RKO (cell line): ENCODE measurements at places on chromosomes 11 and 22.

DNA sequence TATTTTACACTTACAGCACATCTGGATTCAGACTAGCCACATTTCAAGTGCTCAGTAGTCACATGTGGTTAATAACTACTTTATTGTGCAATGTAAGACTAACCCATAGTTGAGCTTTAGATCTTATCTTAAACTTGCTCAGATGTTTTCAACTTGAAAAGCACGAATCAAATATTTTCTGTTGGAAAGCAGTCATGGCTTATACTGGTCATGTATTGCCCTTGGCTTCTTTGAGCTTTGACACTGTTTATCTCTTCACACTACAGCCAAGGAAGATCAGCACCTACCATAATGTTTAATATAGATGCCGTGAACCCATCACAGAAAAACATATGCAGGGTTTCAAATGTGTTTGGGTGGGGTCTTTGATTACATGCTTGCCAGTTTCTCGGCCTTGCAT, 4.4 kb downstream of the RBX1 start:
- DNase-seq, result no peak

DNA sequence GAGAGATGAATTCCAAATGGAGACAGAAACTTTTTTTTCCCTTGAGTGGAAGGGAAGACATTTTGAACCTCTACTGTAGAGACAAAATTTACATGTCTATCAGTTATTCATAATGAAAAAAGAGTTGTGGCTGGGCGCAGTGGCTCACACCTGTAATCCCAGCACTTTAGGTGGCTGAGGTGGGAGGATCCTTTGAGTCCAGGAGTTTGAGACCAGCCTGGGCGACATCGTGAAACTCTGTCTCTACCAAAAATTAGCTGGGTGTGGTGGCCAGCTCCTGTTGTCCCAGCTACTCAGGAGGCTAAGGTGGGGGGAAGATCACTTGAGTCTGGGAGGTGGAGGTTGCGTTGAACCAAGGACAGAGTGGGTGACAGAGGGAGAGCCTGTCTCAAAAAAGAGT, 4.1 kb downstream of the EED start:
- no peak for DNase-seq

- no peak for DNase-seq
These were observed 18.1 kb upstream of the FCHSD2 start for GRCh38 chr11:73160005-73160760.

- DNase-seq, result no peak
These were observed 176.9 kb downstream of the FAT3 start for GRCh38 chr11:92401520-92401919.

DNA sequence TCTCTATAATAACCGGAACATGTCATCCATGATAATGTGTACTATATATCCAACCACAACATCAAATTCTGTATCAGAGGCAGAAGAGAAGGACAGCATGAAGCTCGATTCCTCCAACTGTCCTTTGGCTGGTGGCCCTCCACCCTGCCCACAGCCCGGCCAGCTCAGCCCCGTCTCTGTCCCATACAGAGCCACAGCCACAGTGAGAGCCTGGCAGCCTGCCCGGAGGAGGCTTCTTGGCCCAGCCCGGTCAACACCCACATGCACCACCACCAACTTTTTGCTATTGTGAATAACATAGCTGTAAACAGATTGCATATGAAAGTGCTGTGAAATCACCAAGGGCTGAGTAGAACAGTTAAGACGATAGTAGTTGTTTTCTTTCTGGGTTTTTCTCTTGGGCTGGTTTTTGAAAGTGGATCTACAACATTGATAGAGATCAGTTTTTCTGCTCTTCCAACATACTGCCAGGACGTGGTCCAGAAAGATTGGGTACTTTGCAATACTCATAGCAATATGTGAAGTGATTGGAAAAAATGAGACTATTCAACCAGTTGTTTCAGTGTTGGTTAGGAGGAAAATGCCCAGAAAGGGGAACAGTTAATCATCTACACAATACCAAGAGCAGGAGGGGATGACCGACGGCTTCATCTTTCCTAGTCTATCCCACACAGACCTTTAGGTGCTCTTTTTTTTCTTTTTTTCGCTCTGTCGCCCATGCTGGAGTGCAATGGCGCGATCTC, 6.9 kb upstream of the TUBA8 start:
- no peak for DNase-seq

- peak; percentile 77 for DNase-seq
These were observed 24.4 kb downstream of the SREBF2 start for GRCh38 chr22:41857155-41857859.

GRCh38 chr11:8948886-8949285, 6.1 kb upstream of the ASCL3 start:
- DNase-seq, result no peak

DNA sequence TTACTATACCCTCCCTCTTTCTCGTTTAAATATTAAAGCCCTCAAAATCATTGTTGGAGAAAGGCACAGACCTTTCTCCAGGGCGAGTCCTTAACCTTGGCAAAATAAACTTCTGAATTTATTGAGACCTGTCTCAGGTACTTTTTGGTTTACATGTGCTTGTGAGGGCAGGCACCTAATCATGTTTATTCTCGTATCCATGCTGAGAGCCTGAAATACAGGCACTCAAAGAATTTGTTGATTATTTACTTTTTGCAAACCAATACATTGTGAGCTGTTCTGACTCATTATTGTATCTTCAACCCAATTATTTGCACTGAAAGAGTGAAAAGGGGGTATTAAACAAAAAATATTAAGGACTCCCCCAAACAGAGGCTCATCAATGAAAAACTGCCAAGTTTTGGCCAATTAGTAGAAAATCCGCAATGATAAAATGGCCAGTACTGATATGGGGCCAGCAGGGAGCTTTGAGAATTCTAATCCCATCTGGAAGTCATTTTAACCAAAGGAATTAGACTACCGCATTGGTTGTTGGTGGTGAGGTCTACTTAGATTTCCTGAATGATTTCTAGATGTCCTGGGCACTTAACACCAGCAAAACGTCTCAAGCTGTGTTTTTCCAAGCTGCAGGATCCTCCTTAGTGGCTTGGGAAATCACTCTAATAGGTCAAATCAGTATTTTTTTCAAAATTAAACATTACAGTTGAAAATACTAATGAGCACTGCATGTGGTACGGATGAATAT, 157.3 kb downstream of the SWAP70 start:
- DNase-seq, result no peak

DNA sequence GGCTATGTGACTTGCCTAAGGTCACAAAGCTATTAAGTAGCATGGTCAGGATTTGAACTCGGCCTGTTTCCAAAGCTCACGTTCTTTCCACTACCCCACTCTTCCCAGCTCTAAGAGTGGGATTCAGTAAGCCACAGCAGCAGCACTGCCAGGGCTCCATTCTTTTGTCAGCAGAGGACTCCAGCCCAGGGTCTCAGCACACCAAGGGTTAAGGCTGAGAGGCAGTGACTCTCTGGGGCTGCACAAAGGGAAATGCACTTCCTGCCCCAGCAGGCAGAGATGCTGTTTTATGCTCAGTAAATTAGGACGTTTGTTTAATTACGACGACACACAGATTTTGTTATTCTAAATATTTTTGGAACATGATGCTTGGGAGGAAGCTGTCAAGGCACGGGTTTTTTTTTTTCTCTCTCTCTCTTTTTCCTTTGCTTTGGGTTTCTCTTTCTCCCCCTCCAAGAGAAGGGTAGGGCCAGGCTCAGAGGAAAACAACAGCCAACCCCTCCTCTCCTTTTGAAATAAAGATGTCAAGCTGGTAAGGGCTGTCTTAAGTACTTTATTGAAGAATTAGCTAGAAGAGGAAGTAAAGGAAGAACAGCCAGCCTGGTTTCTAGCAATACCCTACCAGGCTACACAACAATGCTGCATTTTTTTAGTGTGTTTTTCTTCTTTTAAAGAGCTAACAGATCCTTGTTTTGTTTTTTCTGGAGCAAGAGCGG, 2.8 kb downstream of the MYH9 start:
- DNase-seq, result no peak

GRCh38 chr11:2314525-2315394, 12.9 kb downstream of the TSPAN32 start:
- no peak for DNase-seq

DNA sequence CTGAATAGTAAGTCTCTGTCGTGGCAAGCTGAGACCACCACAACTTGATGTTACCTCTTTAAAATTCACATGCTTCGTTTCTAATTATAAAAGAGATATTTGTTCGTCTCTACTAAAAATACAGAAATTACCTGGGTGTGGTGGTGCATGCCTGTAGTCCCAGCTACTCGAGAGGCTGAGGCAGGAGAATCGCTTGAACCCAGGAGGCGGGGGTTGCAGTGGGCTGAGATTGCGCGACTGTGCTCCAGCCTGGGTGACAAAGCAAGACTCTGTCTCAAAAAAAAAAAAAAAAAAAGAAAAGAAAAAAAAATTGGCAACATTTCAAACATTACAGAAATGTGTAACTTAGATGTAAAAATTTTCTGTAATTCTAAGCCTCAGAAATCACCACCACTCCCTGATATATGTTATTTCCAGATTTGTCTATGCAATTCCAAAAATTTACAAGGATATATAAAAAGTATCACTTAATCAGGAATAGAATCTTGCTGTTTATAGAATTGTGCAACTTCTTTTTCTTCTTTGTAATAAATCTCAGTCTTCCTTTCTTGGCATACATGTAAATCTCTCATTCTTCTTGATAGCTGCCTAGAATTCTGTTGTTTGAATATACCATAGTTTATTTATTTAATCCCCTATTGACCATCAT, 37.3 kb downstream of the C11orf96 start:
- DNase-seq, result no peak

DNA sequence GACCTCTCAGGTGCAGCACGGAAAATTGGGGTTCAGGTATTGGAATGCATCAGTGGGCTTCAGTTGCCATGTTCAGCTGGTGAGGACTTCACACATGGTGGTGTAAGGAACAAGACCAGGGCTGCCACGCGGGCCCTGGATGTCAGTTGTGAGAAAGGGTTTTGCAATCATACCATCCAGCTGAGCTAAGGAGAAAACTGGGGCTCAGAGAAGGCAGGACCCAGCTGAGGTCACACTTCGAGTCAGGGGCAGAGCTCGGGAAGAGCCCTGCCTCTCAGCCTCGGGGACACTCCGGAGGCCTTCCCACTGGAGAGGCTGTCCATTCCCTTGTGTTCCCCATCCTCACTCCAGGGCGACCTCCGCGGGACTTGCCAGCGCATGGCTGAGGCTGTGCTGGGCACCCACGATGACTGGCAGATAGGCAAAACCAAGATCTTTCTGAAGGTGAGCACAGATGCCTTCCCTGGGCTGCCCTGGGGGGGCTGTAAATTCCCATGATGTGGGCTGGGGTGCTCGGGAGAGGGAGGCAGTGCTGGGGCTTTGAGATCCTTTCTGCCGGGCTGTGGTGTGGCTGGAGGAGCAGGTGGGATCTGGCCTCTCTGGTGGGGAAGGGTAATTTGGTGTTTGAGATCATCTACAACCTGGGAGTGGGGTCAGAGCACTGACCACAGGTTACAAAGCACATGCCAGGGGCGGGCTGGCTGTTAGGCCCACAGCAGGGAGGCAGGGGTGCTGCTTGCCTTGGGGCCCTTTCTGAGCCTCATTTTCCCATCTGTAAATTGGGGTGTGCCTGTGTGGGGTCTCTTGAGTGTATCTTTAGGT, 47.2 kb downstream of the MYO7A start:
- DNase-seq, result no peak

DNA sequence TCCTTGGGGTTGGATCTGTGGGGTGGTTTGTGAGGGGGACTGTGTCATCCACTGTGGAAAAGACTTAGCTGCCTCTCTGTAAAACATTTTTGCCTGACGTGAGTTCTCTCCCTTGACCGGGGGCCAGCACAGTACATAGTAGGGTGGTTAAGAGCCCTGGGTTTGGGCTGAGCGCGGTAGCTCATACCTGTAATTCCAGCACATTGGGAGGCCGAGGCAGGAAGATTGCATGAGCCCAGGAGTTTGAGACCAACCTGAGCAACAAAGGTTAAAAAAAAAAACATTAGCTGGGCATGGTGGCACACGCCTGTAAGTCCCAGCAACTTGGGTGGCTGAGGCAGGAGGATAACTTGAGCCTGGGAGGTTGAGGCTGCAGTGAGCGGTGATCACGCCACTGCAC, 74.7 kb upstream of the WNT7B start:
- no peak for DNase-seq
